Mesothelial cell of epicardium (in vitro differentiated cells): ENCODE measurements at places on chromosomes 12 and 14.

- H3K4me1 ChIP-seq = peaks cover 18% of the 10 kb centered on the region
- H3K36me3 ChIP-seq = no peaks in the 10 kb centered on the region
- peaks cover 6% of the 10 kb centered on the region for H3K27me3 ChIP-seq
- DNase-seq = no peak
- H3K4me3 ChIP-seq = no peak overlapping the region
These were observed 129.8 kb downstream of the TBX5 start for GRCh38 chr12:114275932-114276785.

- DNase-seq = no peak
- no peak overlapping the region for H3K27ac ChIP-seq
- no peaks in the 10 kb centered on the region for H3K36me3 ChIP-seq
- H3K4me1 ChIP-seq = peaks cover 2% of the 10 kb centered on the region
- no peaks in the 10 kb centered on the region for H3K27me3 ChIP-seq
These were observed 129.8 kb upstream of the TMEM132C start for GRCh38 chr12:128137140-128137539.

GRCh38 chr12:89935850-89936249 is 227.2 kb upstream of the ATP2B1 start:
- no peaks in the 10 kb centered on the region for H3K27me3 ChIP-seq
- no peaks in the 10 kb centered on the region for H3K36me3 ChIP-seq
- peaks cover 55% of the 10 kb centered on the region for H3K4me1 ChIP-seq
- no peak overlapping the region for H3K4me3 ChIP-seq
- peak overlapping the region; percentile 57 for H3K27ac ChIP-seq
- DNase-seq = no peak

- H3K4me1 ChIP-seq = peaks cover 57% of the 10 kb centered on the region
- no peak for DNase-seq
- H3K27ac ChIP-seq = peak overlapping the region; percentile 91
- H3K36me3 ChIP-seq = peaks cover 2% of the 10 kb centered on the region
- no peaks in the 10 kb centered on the region for H3K27me3 ChIP-seq
These were observed 21.9 kb upstream of the CERS5 start for GRCh38 chr12:50188875-50189575.

DNA sequence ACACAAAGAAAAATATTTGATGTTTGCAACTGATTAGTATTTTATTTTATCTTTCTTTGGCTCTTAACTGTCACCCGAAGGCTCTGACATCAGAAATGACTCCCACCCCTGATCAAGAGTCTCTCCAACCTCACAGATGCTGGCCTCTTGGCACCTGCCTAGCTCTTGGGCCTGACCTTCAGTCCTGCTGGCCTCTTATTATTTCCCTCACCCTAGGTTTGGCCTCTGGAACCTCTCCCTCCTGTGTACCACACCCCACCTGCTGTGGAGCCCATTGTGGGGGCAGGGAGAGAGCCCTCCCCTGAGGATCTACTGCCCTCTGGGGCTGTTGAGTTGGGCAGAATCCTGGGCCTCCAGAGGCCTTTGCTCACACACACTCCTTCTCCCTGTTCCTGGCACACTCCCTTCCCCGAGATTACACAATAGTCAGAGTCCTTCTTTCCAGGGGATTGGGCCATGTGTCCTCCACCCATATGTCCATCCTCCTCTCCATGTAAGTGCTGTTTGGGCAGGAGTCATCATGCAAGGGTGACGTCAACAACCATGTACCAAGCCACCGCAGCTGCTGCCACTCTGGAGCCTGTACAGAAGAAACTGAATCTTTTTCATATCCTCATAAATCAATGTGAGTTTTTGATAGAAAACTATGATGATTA is 124.3 kb downstream of the RASSF9 start:
- H3K4me3 ChIP-seq = no peak overlapping the region
- H3K27me3 ChIP-seq = no peaks in the 10 kb centered on the region
- DNase-seq = no peak
- peaks cover 15% of the 10 kb centered on the region for H3K4me1 ChIP-seq
- H3K36me3 ChIP-seq = no peaks in the 10 kb centered on the region

DNA sequence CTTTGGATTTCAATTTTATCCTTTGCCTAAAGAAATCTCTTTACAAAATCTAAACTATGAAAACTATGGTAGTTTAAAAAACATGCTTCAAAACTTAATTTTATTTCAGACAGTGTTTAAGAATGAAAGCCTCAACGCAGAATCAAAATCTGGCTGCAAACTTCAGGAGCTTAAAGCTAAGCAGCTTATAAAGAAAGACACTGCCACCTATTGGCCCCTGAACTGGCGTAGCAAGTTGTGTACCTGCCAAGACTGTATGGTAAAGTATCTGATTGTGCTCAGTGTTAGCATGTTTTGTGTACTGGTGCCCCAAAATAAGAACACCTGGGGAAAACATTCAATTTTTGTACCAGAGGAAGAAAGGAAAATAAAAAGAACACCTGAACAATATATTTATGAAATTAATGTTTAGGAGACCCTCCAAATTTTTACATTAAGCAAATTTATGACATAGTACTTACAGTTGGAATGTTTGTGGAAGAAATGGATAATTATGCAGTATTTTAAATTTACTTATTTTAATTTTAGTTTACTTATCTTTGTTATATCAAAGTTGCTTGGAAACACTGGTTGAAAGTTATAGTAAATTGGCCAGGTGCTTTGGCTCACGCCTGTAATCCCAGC is 12.2 kb downstream of the UBR7 start:
- no peak overlapping the region for H3K27ac ChIP-seq
- DNase-seq = no peak
- no peaks in the 10 kb centered on the region for H3K4me1 ChIP-seq
- no peak overlapping the region for H3K4me3 ChIP-seq
- no peaks in the 10 kb centered on the region for H3K27me3 ChIP-seq

DNA sequence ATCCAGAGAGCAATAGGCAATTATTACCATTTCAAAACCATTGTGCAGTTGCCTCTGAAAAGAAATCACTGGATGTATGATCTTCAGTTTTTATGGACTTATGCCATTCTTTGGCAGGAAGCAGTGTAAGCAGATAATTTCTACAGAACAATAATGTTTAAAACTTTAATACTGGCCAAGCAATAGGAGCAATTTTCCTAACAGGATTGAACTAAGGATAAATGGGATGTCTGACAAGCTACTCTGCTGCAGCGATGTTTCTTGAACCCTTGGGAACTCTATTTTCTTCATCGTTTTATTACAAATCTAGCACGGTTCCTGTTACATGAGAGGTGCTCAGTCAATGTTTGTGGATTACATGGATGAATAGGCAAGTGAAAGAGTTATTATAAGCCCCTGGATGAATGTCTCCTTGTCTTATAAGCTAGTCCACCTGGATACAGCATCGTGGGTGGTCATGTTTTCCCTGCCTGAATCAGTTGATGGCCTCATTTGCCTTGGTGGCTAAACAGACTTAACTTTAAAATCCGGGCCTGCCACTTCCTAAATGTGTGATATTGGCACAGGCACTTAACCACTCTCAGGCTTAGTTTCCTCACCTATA is 68.2 kb upstream of the MDM1 start:
- H3K4me3 ChIP-seq = no peak overlapping the region
- no peak for DNase-seq
- no peaks in the 10 kb centered on the region for H3K27me3 ChIP-seq
- H3K27ac ChIP-seq = no peak overlapping the region

DNA sequence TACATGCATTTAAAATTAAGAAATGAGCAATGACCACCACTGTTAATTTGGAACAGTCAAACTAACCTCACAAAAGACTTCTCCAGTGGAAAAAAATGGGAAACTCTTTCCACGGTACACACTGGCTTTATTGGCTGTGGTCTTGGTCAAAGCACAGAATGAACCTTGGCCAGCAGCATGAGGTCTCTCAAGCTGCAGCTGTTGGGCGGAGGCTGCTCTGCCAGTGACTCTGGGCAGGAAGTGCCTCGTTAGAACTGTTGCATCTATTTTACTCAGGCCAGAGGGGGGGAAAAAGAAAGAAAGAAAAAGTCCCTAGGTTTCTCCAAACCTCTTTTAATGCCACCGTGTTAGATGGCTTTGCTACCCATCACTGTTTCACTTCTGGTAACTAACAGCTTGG is 279.8 kb upstream of the DIO2 start:
- H3K36me3 ChIP-seq = no peaks in the 10 kb centered on the region
- no peaks in the 10 kb centered on the region for H3K4me1 ChIP-seq
- no peaks in the 10 kb centered on the region for H3K27me3 ChIP-seq
- no peak overlapping the region for H3K27ac ChIP-seq
- no peak overlapping the region for H3K4me3 ChIP-seq

GRCh38 chr14:32602699-32603098 is 273.6 kb downstream of the AKAP6 start:
- H3K27me3 ChIP-seq = peaks cover 3% of the 10 kb centered on the region
- no peak overlapping the region for H3K27ac ChIP-seq

GRCh38 chr12:103846415-103846814 is 5.4 kb upstream of the NT5DC3 start:
- no peak for DNase-seq
- H3K4me1 ChIP-seq = peaks cover 37% of the 10 kb centered on the region
- H3K4me3 ChIP-seq = no peak overlapping the region
